A172 (cell line): ENCODE measurements at places on chromosomes 7 and 10.

DNA sequence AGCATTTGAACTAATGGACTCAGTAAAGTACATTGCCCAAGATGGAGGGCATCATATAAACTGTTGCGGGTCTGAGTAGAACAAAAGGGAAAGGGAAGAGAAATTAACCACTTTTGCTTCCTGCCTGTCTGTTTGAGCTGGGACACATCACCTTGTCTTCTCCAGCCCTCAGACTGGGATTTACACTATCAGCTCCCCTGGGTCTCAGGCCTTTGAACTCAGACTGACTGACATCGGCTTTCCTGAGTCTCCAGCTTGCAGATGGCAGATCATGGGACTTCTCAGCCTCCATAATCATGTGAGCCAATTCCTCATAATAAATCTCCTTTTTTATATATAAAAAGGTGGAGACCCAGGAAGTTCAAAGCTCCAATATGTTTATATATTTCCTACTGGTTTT, 23.0 kb upstream of the WASL start:
- no peak for DNase-seq

- DNase-seq: peak; percentile 97
These were observed at the start of gene CAV1 for GRCh38 chr7:116524609-116525297. Gene CAV1 (plus strand): TSS chr7:116525036. CDS start chr7:116525063, 27 bp downstream.

- DNase-seq: no peak
These were observed 479.5 kb downstream of the TNS3 start for GRCh38 chr7:47102331-47102841.

DNA sequence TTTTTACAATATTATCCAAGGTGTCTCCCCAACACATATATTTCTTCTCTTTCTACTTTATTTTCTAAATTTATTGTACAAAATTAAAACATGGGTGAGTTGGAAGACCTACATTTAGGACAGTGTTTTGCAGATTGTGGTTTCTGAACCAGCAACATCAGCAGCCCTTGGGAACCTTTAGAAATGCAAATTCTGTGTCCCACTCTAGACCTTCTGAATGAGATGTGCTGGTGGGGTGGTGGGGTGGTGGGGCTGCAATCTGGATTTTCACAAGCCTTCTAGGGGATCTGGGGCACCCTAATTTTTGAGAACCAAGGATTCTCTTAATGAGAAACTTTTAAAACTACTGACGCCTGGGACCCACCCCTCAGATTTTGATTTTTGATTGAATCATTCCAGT, 7.4 kb upstream of the PAPSS2 start:
- no peak for DNase-seq

- peak; percentile 28 for DNase-seq
These were observed 233.6 kb upstream of the CCDC6 start for GRCh38 chr10:60139798-60140566.

DNA sequence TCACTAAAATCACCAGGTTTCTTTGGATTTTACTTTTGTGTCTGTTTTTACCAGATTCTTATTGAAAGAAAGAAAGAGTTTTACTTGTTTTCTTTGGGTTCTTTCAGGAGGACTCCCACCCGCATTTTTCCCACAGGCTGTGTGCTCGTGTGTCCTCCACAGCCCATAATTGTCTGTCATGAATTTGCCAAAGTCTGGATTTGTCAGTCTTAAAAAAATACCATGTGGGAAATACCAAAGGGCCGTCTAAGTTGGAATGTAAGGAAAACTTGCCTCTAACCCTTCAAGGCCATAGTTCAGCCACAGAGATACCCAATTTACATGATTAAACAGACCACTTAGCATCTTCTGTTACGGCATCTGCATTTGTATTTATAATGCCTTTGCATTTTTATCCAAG, 41.3 kb upstream of the INHBA start:
- no peak for DNase-seq

GRCh38 chr10:132465193-132465888, 68.3 kb downstream of the PWWP2B start:
- no peak for DNase-seq

- DNase-seq: no peak
These were observed 327.7 kb downstream of the CXCL12 start for GRCh38 chr10:44056967-44057805.

GRCh38 chr7:69445541-69445940, 152.7 kb upstream of the AUTS2 start:
- no peak for DNase-seq

DNA sequence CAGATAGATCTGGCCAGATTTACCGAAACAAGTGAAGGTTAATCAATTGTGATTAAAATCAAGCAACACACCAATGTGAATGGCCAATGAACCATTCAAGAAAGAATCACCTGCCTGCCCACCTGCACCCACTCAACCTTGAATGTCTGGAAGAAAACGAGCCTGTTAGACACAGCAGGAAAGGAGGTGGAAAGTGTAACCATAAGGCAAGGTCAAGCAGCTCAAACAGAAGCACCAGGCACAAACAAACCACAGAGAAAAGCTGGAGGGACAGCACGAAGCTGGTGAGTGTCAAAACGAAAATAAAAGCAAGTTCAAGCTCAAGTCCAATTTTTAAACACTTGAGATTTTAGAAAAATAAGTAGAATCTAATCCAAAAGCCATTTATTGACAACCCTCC, 64.9 kb downstream of the STEAP1B start:
- no peak for DNase-seq
